ENCODE measurements at places on chromosomes 4 and X.

- DNase-seq = no peak
Measured at GRCh38 chr4:48248559-48248953, 21.1 kb downstream of the TEC start.

DNA sequence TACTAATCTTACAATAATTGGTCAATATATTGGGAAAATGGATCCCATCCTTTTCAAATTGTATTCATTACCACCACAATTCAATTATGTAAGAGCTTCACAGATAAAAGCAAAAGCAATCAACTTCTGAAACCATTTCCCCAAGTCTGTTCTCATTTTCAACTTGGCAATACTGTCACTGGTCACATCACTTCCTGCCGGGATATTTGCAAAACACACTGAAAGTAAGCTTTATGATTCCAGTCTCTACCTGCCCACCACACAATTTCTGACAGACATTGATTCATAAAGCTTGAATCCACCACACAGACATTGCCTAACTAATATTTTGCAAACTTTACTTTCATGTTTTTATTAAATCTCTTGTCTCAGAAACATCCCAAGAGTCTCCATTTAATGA is 53.6 kb downstream of the LIN54 start:
- DNase-seq = no peak

DNA sequence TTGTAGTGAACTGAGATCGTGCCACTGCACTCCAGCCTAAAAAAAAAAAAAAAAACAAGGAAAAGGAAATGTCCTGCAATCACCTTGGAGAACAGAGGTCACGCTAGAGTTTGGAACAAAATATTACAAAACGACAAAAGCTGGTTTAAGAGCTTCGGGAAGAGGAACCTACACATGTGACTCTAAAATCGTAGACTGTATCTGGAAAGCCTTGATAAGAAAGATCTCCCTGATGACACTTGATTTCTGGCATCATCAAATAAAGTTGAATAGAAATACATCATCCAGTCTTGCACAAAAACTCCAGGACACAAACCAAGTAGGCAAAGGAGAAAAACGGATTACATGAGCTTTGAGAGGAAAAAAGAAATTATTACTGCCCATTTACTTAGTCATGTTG is 31.1 kb upstream of the DOCK11 start:
- no peak for DNase-seq

- DNase-seq = no peak
Measured at GRCh38 chrX:41050359-41050758, 34.9 kb upstream of the USP9X start.

DNA sequence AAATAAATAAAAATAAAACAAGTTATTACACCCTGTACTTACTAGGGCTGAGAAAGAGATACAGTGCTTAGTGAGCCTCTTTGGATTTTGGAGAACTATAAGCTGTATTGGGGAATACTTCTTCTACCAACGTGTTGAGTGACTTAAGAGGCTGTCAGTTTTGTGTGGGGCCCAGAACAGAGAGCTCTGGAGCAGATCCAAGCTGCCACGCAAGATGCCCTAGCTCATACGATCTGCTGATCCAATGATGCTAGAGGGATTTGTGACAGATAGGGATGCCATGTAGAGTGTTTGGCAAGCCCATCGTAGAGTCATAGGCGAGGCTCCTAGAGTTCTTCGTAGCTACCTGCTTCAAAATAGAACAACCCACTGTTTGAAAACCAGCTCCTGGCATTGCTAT is 60.3 kb upstream of the KLF3 start:
- DNase-seq = no peak

- DNase-seq = no peak
Measured at GRCh38 chr4:87978681-87979080, 3.2 kb downstream of the SPP1 start.

GRCh38 chr4:159374749-159375530 is 272.1 kb downstream of the RAPGEF2 start:
- DNase-seq = no peak

DNA sequence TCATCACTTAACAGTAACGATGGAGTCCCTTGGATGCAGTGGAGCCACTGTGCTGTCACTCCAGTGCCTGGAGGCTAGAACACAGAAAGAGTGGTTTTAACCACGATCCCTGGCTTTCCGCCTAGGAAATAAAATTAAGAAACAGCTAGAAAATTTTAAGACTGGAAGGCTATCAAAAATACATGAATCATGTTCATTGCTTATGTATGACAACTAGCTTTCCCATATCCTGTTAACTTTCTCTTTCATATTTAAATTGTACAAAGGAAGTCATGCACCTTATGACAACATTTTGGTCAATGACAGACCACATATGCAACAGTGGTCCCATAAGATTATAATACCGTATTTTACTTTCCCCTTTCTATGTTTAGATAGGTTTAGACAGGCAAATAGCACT is 115.1 kb downstream of the GALNTL6 start:
- DNase-seq = no peak

- no peak for DNase-seq
Measured at GRCh38 chr4:3340700-3341083, 47.9 kb downstream of the RGS12 start.

DNA sequence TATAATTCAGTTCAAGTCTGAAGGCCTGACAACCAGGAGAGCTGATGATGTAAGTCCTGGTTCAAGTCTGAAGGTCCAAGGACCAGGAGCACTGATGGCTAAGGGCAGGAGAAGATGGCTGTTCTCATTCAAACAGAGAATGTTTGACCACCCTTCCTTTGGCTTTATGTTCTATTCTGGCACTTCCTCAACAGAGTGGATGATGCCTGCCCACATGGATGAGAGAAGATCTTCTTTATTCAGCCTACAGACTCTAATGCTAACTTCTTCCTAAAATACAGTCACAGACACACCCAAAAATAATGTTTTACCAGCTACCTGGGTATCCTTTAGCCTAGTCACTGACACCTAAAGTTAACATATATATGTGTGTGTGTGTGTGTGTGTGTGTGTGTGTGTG is 25.6 kb upstream of the IRF2 start:
- no peak for DNase-seq

GRCh38 chr4:131644619-131645018 is 1504.5 kb upstream of the PCDH10 start:
- DNase-seq = no peak

DNA sequence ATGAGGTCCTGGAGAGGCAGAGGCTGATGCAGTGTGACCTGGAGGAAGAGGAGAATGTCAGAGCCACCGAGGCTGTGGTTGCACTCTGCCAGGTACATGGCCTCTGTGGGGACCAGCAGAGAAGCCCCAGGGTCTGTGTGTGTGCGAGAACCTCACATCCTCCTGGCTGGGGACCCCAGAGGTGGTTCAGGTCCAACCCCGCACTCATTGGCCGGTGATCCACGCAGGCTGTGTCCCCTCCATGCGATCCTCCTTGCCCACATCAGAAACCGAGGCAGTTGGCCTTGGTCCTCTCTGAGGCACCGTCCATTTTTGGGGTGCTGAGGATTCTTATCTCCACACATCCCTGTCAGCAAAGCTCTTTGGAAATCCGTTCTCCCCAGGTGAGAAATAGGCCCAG is 45.3 kb downstream of the EVC start:
- no peak for DNase-seq

Measured in stimulated activated naive CD4-positive, alpha-beta T cell treated with Interleukin-2 at 50 U/mL for 16 hours (primary cell).